ENCODE measurements at places on chromosomes 1 and 21.

GRCh38 chr1:155947292-155947691, 5.9 kb downstream of the RXFP4 start:
- DNase-seq: no peak

DNA sequence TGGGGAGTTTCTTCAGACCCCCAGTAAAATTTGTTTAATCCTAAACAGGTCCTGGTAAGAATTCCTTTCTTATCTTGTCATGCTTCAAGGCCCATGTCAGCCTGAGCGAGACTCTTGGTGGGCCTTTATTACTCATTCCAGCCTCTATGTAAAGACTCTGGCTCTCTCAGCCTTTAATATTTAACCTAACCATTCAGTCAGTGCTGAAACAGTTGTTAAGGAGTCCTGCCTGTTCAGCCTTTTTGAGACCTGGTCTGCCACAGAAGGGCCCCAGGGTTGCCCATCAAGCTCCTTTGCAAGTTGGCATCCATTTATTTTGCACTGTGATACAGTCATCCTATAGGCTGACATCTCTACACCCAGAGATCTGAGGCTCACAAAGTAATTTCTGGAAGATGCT, 107.7 kb upstream of the VANGL1 start:
- DNase-seq: no peak

DNA sequence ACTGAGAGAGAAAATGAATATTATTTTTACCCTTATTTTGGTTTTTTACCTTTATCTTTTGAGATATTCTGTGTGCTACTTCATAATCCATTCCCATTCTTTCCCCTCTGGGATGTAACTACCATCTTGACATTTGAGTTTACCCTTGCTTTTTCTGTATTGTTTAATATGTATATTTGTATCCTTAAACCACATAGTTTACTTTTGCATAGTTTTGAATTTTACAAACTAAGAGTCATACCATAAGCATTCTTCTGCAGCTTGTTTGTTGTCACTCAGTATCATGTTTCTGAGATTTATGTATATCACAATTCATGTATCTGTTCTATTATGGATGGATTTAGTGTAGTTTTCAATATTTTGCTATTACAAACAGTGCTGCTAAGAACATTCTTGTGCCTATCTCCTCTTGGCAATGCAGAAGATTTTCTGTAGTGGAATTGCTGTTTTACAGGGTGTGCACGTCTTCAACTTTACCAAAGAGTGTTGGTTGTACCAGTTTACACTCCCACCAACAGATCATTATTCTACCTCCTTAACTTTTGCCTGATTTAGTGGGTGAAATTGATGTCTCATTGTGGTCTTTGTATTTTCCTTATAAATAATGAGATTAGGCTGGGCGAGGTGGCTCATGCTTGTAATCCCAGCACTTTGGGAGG, 12.2 kb upstream of the AGO1 start:
- DNase-seq: no peak

DNA sequence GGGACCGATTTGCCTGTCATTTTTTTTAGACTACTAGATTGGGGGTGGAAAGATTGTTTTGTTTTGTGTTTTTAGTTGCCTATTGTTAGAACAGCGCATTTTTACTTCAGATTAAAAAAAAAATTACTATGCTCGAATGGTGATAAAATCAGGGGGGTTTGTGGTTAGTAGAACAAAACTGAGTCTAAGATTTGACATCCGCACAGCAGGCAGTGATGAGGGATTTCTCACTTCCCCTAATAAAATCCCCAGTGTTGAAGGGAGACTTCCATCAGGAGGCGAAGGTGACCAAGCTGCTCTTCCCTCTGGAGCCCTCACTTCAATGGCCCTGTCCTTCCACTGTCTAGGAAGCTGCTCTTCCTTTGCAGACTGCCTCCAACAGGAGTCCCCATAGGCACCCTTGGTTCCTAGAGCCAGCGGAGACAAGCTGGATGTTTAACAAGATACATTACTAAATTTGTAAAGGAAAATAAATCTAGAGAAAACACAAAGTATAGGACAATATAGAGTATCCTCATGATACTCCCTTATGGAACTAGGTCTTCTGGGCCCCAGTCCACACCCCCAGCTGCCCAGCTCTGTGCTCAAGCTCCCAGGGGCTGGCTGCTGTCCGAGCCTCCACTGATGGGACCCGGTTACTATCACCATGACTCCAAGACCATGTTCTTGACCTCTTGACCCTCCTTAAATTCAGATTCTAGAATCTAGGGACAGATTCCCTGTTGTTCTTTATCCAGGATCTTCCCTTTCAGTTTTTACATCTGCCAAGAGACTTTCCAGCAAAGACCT, 31.0 kb downstream of the TENT5C start:
- no peak for DNase-seq

GRCh38 chr1:65069011-65069565, 78.9 kb upstream of the AK4 start:
- DNase-seq: peak; percentile 17

GRCh38 chr1:64917907-64918306, 48.4 kb downstream of the JAK1 start:
- no peak for DNase-seq

GRCh38 chr1:98001764-98002163, 80.9 kb upstream of the DPYD start:
- DNase-seq: no peak

DNA sequence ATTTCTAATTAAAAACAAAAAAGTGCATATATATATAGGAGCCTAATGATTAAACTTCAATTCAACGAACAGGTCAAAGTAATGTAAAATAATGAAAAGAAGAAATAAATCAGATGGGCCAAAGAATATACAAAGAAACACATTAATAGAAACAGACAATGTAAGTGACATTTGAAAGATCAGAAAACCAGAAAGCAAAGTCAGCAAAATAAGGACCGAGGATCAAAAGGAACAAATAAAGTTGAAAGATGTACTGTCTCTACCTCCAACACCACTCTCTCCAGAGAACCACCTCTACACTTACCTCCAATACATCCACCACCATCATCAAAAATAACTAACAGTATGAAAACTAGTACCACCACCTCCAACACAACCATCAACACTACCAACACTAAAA, 1226.3 kb upstream of the NCAM2 start:
- DNase-seq: no peak

DNA sequence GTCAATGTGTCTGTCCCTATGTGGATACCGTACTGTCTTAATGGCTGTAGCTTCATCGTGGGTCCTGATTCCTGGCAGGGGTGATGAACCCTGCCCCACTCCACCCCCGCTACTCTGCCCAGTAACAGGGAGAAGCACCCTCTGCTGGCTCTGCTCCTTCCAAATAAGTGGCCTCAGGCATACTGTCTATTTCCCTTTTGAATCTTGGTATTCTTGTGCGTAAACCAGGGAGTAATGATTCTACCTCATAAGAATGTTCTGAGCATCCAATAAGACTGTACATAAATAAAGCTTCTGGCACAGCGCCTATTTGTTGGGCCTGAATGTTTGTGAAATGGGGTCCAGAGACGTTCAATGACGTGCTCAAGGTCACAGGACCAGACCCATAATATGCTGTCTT, 35.2 kb upstream of the CTPS1 start:
- no peak for DNase-seq

DNA sequence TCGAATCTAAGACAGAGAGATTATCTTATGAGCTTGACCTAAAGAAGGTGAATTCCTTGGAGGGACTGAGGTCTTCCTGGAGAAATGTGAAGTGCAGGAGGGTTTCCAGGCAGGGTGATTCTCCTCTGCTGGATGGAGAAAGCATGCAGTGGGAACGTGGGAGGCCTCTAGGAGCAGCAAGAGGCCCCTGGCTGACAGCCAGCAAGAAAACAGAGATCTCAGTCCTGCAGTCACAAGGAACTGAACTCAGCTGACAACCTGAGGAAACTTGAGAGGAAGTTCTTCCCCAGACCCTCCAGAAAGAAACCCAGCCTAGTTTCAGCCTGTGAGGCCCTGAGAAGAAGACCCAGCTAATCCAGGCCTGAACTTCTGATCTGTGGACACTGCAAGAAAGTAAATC, 345.9 kb downstream of the FAM72C start:
- no peak for DNase-seq

DNA sequence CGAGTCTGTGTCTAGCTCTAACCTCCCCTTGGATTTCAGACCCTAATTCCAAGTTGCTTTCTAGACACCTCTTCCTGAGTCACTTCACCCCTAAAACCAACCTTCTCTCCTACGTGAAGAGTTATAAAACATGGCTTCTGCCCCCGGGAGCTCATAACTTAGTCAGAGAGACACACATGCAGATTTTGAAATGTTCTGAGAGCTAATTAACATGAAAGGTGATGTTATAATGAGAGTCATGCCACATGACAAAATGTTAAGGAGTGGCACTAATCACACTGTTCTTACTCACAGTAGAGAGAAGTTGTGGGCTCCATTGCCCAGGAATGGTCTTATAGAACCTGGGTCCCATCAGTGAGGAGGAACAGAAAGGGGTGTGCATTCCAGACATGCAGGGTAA, 117.1 kb downstream of the LRIG2 start:
- no peak for DNase-seq

DNA sequence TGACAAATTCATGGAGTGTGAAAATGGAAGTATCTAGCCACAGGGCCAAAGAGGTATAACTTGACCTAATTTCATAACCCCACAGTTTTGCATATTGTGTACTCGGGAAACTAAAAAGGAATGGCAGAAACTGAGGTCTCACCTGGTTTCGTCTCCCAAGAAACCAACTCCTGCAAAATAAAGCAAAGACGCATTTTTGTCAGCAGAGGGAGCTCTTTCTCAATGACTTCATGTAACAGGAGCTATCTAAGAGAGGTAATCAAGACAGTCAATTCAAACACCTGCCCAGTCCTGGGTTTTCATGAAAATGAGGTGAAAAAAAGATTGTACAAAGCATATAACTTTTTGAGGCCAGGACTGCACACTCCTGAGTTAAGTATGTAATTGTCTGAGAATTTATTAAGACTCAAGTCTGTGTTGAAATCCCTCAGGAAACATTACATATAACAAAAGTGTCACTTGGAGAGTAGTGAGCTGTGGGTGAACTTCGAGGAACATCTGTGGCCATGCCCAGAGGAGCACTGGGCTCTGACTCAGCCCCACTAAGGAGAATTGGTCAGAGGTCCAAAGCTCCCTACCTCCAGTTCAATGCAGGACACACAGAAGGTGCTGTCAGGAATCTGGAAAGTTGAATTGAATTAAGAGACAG, 17.6 kb downstream of the FCRL4 start:
- peak; percentile 20 for DNase-seq

GRCh38 chr1:246254854-246255253, 252.2 kb downstream of the SMYD3 start:
- DNase-seq: no peak

- no peak for DNase-seq
These were observed 62.2 kb downstream of the ABCA4 start for GRCh38 chr1:94058766-94059165.

GRCh38 chr1:223339861-223340260, 24.1 kb downstream of the SUSD4 start:
- DNase-seq: no peak

DNA sequence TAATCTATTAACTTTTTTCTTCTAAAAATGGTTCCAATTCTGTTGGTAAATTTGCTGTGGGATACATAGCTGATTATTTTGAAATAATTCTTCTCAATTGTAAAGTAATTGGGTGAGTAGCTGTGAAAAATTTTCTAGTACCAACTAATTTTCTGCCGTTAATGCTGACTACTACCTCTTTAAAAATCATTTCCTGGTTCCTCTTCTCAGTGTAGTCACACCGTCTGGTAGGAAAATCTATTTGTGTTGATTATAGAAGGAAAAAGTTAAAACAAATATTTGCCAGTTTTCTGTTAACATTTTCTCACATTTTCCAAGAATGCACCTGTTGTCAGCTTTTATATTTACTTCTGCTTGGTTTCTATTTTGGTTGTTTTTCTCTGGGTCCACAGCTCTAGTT, 82.0 kb downstream of the MAP3K21 start:
- no peak for DNase-seq

DNA sequence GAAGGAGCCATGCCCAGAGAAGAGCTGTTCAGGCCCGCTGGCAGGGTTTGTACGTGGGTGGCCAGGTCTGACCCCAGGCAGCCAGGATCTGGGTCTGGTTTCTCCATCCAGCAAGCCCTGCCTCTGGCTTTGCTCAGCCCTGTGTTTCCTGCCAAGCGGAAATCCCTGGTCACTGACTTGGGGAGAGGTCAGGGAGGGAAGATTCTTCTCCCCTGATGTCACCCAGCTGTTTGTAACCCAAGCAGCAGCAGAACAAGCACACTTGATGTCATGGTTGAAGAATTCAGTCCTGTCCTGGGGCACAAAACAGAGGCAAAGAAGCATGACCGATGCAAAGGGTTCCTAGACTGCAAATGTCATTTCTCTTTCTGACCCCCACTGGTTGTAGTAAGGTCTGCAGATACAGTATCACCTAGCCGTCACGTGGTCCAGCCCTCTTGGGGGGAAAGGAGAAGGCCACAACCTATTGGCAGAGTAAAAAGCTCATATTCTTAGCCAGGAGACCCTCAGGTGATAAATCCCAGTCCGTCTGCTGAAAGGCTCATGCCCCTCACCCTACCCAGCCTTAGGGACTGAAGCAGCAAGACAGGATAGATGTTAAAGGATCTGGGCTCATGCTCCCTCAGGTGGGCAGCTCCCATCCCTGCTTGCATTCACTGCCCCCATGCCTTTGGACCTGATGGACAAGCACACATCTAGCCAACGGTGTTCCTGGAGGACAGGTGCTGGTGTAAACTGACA, 120.9 kb downstream of the SYT2 start:
- DNase-seq: no peak

GRCh38 chr1:25030674-25031589, 100.9 kb upstream of the RUNX3 start:
- peak; percentile 80 for DNase-seq

DNA sequence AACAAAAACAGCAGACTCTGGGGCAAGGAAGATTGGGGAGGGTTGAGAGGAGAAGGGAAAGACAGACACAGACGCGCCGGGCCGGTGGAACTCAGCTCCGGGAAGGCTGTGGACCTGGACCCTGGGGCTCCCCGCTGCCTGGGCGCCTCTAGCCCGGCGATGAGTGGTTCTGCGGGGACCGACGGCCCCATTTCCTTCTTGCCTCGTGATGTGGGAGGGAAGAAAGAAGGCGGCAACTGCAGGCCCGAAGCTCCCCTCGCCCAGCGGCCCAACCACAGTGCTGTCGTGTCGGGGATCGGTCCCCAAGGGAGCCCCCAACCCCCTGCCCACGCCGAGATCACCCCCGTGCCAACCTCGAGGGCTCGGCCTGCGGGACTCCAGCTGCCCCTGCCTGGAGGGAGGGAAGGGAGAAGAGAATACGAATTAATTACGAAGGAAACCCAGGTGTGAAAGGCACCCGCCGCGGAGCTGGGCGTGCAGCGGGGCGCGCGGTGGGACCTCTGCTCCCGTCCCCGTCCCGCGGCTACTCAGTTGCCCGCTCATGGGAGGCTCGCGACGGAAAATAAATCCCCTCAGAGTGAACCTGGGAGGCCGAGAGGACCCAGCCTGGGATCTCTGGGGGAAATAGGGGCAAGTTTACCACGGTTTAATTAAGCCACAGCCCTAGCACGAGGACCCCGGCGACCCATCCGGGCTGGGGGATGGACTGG, 7.4 kb downstream of the FOXD3 start:
- peak; percentile 10 for DNase-seq

DNA sequence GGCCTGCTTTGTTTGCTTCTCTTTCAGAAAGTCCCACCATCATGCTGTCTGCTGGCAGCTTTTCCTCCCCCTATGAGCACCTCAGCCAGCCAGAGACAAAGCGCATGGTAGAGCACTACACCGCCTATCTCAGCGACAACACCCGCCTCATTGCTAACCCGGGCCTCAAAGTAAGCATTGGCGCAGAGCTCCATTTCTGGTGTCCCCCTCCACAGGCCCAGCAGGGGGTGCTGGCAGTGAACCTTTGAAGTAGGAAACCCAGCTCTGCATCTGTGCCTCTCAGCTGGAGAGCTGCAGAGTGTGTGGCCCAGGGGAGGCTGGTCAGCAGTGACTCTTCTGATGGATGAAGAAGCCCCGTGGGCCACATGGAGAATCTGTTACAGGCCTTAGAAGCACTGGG, 81.2 kb upstream of the RAVER2 start:
- DNase-seq: peak; percentile 22
